ENCODE measurements at places on chromosomes 7 and 10. TPM values are rescaled to one million over a fixed set of nuclear protein-coding genes. Genes with fewer than 3 reads are reported as not detected.

GRCh38 chr7:86995814-86996213 is 63.6 kb downstream of the ELAPOR2 start:
- DNase-seq, result no peak

The GBF1 gene
- 23.3 TPM for total RNA-seq

DNA sequence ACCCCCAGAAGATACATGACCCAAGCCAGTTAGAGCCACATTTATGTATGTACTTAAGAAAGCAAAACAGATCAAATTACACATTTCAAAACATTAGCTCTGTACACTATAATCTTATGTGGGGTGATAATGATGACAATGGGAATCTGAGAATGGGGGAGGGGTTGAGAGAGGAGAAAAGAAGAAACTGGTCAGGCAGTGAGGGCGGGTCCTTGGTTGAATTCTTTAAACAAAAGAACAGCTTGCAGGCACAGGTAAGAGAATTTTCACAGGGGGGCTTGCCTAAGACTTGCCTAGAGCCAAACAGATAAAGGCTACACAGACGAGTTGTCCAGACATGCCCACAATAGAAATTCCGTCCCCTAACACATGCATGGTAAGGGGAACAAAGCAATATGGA is 76.8 kb upstream of the PTER start:
- DNase-seq, result no peak

The TMEM130 gene
- total RNA-seq, result 1.1 TPM

DNA sequence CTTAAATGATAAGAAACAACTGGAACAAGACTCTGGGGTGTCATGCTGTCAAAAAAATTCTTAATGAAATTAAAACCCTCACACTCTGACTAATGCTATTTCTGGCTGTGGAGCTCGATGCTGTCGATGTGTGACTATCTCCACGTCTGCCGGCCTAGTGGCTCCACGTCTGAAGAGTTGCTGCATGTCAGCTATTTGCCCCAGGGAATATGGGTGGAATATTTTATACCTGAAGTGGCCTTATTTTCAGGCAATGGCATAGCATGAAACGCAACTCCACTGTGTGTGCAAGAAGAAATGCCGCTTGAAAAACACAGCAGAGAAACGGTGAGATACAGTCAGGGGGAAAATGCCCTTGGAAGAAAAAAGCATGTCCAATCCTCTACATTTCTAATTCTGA is 50.9 kb upstream of the MGMT start:
- DNase-seq, result no peak

The HECTD2 gene
- total RNA-seq, result 19.7 TPM

DNA sequence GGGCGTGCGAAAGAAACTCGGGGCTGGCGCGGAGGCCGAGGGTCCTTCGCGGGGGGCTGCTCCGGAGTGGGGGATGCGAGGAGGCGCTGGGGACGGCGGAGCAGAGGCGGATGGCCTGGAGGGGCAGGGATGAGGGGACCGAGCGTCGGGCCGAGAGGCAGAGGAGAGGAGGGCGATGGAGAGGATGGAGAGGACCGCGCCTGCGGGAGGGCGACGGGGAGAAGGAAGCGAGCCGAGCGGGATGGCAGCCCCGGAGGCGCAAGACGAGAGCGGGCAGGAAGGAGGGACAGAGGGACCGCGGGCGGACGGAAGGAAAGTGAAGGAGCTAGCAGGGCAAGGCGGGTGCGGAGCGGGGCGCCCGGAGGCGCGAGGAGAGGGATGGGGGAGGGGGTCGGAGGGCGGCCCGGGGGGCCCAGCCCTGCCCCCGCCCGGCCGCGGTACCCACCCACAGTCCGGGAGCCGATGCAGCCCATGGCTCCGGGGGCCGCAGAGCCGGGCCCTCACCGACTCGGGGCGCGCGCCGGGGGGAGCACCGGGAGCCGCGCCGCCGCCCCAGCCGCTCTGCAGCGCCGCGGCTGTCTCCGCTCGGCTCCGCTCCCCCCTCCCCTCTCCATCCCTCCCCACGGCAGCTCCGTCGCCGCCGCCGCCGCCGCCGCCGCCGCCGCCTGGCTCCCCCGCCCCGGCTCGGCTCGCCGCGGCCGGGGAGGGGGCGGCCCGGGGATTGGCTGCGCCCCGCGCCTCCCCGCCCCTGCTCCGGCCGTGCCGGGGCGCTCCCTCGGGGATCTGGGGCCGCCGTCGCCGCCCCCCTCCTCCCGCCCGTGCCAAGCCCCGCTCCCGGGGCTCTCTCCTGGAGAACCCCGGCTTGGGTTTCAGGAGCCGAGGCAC is at the start of gene FAM131B:
FAM131B (minus strand) TSS at position 583 of the 885 bp plus-strand sequence; CDS start at position 473, 110 bp downstream.
- no peak for DNase-seq

- no peak for DNase-seq
Observed at GRCh38 chr10:117222552-117222951, 18.4 kb upstream of the SLC18A2 start.

GRCh38 chr7:125032943-125033342 is 103.3 kb upstream of the POT1 start:
- DNase-seq, result no peak

The AOAH gene
- not detected for total RNA-seq

DNA sequence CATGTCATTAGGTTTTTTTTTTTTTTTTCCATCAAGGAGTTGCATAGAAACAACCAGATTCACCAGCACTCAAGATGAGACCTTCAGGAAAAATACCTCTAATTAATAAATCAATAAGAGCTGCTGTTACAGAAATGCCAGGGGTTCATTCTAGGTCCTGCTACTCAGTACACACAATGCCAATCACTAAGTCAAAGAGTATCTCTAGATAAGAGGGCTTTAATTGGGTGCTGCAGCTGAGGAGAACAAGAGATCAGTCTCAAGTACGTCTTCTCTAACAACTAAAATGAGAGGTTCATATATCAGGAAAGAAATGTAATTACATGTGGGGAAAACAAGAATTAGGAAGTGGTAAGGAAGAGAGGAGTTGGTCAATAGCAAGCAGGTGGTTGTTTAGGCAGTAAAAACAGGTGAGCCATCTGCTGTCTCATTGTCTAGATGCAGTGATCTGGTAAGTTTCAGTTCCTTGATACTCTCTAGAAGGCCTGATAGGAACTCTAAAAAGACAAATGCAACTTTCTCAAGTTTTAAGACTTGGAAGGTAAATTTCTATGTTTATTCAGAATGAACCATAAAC is 272.9 kb upstream of the ZWINT start:
- no peak for DNase-seq

GRCh38 chr7:7533831-7534430 is 1.7 kb downstream of the COL28A1 start:
- DNase-seq, result no peak

The OR2A42 gene
- total RNA-seq, result not detected

DNA sequence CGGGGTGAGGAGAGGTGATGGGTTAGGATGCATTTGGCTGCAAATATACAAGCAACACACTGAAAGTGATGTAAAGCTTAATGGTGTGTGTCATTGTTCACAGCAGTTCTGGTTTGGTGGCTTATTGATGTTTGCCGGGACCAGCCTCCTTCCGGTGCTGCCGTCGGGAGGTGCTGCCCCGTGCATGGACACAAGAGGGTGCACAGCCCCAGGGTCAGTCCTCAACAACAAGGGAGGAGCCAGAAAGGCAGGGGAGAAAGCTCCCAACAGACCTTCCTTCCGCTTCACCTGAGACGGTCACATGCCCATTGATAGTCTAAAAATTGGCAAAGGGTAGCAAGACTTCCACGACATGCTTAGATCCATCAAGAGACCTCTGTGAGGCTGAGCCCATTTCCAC is 9.5 kb downstream of the RNF32 start:
- no peak for DNase-seq

The OR13A1 gene
- total RNA-seq, result not detected

GRCh38 chr10:28177944-28178637 is 124.8 kb downstream of the MPP7 start:
- DNase-seq, result peak; percentile 15

DNA sequence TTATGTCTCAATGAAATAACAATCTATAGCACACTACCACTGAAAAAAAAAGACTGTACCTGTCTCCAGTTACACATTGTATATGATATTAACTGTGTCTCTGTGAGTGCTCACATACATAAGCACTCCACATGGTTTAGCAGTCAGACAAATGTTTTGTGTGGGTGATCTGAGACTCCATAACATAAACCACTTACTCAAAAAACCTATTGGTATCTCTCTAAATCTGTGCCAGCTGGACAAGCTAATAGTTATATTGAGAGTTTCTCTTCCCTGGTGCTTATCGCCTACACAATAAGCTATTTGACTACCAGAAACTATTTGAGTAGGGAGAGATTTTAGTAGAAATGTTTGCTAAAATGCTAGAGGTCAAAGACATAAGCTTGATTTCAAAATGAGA is 190.1 kb upstream of the AGR3 start:
- DNase-seq, result no peak

GRCh38 chr7:7795630-7796121 is 77.3 kb upstream of the RPA3 start:
- no peak for DNase-seq

The GJD4 gene
- total RNA-seq, result not detected

- no peak for DNase-seq
Observed at GRCh38 chr10:104449391-104449790, 95.8 kb downstream of the CFAP58 start.

GRCh38 chr7:118352867-118353453 is 128.5 kb downstream of the ANKRD7 start:
- peak; percentile 7 for DNase-seq

- no peak for DNase-seq
Observed at GRCh38 chr7:41292487-41292886, 410.4 kb downstream of the INHBA start.

- no peak for DNase-seq
Observed at GRCh38 chr7:112173568-112173905, 32.7 kb downstream of the DOCK4 start.

DNA sequence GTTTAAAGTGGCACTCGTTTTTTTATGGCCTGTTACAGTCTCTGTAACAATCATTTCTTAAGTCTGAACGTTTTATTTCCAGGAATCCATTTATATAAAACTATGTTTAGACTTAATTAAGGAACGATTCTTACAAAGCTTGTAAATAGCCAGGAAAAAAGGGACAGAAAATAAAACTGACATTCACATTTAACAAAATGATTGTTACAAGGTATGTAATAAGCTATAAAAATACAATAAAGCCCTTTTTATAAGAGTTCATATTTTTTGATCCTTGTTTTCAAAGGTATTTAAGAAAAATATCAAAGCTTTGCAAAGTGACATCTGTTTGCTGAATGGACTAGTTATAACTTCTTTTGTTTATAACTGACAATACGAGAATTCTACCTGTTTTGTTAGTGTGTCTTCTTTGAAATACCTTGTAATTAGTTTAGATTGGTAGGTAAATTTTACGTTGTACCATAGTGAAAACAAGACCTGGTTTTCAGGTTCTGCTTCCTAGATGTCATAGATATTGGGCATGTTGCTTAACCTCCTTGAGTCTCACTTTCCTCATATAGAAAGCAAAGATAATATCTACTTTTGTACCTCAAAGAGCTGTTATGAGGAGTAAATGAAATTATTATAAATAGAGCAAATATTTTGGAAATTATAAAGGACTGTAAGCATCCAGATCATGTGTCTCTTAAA is 25.8 kb downstream of the BTRC start:
- no peak for DNase-seq

DNA sequence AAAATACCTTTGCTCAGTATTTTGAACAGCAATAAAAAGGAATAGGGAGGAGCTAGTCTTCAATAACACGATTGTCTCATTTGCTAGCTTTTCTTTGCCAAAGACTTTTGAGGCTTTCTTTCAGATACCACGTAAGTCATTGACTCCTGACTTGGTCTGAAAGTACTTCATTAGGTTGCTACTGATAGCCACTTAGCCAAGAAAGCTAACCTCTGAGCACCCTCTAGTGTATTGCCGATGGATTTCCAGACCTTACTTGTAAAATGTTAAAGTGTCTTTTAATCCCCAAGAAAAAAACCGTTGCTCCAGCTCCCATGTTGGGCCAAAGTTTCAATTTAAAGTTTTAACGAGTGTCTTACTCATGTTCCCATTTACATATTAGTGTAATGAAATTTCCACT is 63.4 kb upstream of the STRIP2 start:
- no peak for DNase-seq

DNA sequence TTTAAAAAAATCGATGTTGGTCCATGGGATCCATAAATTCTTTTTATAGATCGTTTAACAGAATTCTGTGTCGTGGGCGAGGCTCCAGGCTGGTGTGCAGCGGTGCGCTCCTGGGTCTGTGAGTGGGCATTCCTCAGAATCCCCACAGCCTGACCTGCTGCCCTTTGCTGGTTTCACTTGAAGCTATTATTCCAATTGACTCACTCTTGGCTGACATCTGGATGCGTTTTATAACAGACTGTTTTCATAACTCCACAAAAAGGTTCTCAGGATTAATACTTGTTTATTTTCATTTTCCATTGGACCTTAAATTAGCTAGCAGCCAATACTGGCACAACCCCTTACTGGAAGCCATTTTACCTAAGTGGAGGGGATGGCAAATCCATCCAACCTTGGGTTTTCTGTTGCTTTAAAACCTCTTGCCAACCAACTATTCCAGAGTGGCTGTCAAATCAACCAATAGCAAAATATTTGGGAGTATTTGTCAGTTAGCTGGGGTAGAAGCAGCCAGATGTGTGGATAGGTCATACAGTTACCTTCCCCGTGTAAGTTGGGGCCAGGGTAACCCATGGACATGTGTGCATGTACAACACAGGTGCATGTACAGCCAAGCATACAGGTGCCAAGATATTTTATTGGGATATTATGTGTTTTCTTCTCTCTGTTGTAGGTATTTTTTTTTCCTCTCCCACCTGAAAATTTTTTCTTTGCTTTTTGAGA is 160.7 kb upstream of the ZNF32 start:
- peak; percentile 68 for DNase-seq

DNA sequence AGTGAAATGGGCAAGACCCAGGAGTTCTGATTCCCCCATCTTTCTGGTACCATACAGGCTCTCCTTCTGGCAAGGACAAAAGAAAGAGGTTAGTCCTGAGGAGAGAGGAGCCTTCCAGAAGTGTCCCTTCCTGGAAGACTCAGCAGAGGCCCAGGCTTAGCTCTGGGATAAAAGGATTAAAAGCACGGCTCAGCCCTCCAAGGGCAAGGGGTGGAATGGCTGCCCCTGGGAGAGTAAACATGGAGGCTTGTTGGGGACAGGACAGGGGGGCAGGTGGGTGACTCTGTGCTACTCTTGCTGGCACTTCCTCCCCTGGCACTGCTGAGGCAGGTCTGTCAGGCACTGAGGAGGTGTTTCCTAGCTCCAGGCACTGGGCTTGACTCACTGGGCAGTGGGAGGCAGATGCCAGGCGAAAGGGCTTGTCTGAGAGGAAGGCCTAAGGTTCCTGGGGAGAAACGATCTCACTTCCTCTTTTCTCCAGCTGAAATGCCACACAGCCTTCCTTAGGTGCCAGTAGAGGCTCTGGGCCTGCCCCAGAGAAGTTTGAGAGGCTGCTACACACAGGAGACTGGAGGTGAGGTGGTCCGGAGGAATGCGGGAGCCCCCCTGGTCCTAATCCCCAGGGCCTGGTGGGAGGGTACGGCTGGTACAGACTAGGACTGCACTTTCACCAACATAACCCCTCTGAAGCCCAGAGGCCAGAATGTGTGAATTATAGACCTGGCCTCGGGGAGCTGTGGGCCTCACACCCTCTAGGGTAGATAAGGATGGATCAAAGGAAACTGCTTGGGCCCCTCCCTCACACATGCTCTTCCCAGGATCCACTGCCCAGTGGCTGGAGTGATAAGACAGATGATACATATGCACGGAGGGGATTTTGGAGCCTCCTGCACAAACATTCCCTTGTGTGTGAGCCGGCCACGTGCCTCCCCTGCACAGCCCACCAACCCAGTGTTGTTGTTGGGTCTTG is 63.2 kb upstream of the PODXL start:
- no peak for DNase-seq

- DNase-seq, result no peak
Observed at GRCh38 chr10:82618007-82618406, 743.0 kb downstream of the NRG3 start.

All from SJSA1 (cell line).